ENCODE measurements at places on chromosomes 4 and X.

- no peak for DNase-seq
Observed at GRCh38 chrX:133468051-133468450, 52.8 kb upstream of the GPC4 start.

DNA sequence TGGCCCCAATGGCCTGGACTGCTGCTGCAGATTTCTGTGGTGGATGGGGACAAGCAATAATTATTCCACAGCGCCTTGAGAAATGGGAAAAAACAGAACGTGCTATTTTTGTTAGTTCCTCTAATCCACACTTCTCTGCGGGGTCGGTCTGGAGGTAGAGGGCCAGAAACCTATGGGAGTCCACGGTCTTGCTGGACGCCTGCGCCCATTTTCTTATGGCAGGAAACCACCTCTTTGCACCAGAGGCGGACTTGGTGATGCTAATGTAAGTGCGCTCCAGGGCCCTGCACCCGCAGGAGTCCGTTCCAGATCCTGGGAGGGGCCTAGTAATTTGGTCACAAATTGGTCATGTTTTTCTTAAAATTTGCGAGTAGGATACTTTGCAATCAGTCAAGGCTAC lies 25.9 kb upstream of the CLDN24 start:
- no peak for DNase-seq

DNA sequence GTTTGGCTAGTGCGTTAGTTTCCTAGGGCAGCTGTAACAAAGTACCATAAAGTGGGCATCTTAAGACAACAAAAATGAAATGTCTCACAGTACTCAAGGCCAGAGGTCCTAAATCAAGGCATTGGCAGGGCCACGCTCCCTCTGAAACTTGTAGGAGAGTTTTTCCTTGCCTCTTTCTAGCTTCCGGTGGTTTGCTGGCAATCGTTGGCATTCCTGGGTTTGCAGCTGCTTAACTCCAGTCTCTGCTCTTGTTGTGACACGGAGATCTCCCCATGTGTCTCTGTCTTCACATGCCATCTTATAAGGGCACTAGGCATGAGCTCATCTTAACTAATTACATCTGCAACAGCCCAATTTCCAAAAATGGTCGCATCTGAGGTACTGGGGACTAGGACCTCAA lies 362.0 kb upstream of the BOD1L1 start:
- peak; percentile 38 for DNase-seq

- DNase-seq = no peak
Observed at GRCh38 chrX:42269186-42269585, 345.8 kb upstream of the CASK start.

- no peak for DNase-seq
Observed at GRCh38 chrX:17836830-17837229, 24.3 kb downstream of the RAI2 start.

- DNase-seq = no peak
Observed at GRCh38 chrX:136227948-136228838, 23.0 kb downstream of the MAP7D3 start.

- peak; percentile 78 for DNase-seq
Observed at GRCh38 chrX:38929966-38930421, 128.7 kb downstream of the MID1IP1 start.

- DNase-seq = peak; percentile 81
Observed at GRCh38 chr4:122086338-122087065, 65.6 kb upstream of the BLTP1 start.

DNA sequence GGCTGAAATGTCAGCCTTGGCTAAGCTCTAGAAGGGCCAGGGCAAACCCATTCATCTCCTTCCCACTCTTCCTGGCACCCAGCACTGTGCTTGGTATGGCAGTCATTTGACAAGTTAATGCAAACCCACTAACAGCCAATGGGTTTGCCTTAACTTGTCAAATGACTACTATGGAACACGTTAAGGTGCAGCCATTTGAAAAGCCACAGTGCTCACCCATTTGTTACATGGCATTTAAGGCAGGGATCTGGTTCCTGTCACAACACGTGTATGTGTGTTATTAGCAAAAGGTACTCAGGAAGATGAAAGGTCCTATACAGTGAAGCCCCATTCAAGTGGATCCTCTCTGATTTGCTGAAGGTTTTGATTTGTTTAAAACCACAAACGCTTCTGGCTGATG lies 7.2 kb downstream of the CRMP1 start:
- DNase-seq = no peak

DNA sequence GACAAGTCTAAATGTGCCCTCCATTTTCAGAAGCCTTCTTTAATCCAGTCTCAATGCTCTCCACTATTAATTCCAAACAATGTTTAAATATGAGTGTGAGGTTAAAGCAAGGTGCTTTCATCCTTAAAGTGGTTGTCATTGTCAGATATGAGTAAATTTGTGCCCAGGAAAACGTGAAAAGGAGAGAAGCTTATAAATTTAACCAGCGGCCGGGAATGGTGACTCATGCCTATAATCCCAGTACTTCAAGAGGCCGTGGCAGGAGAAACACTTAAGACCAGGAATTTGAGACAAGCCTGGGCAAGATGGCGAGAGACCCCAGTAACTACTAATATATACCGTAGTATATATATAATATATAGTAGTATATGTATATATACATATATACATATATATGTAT lies 270.0 kb downstream of the ARHGAP24 start:
- peak; percentile 15 for DNase-seq

Measured in fibroblast of lung (primary cell).